ENCODE measurements at places on chromosomes 3 and 15.

DNA sequence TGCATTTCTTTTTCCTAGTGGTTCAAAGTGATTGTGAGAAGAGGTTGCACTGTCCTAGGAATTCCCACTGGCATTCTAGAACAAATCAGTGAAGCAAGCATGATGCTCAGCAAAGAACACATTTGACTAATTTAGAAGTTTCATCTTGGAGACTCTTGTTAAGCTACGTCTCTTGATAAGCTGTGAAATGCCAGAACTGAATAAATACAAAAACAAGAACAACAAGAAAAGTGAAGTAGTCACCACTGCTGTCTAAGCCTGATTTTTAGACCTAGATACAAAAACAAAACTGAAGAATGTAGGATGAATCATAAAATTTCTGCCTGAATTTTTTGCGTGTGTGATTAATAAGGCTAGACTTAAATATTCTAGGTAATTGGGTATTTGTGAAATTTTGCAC is 1162.4 kb downstream of the TUSC7 start:
- DNase-seq: peak; percentile 56

- DNase-seq: no peak
Measured at GRCh38 chr3:182479419-182480336, 313.6 kb upstream of the ATP11B start.

DNA sequence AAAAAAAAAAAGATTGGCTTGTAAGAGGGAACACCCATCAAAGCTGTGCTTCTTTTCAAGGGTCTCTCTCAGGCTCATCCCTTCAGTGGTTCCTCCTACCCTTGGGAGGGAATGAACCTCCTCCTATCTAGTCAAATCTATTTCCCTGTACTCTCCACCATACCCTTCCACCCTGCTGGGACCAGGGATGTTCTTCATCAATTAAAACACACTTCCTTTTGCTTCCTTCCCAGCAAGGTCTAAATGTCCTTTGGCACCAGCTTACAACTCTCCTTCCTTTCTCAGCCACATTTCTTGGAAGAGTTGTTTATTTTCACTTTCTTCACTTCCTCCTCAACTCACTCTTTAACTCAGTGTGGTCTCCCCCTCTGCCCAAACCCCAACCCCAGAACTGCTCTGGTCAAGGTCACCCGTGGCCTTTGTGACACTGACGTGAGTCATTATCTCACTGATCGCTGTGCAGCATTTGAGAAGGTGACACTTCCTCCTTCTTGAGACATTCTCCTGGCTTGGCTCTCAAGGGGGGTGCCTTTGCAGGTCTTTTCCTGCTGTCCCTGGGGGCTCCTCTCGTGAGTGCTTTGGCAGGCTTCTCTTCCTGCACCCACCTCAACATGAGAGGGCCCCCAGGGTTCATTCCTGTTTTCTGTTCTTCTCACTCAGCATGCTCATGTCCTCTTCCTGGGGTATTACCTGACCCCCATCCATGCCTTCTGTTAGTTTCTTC is 210.5 kb upstream of the TLE3 start:
- no peak for DNase-seq

GRCh38 chr15:71437919-71438318 is 322.6 kb downstream of the THSD4 start:
- DNase-seq: no peak

DNA sequence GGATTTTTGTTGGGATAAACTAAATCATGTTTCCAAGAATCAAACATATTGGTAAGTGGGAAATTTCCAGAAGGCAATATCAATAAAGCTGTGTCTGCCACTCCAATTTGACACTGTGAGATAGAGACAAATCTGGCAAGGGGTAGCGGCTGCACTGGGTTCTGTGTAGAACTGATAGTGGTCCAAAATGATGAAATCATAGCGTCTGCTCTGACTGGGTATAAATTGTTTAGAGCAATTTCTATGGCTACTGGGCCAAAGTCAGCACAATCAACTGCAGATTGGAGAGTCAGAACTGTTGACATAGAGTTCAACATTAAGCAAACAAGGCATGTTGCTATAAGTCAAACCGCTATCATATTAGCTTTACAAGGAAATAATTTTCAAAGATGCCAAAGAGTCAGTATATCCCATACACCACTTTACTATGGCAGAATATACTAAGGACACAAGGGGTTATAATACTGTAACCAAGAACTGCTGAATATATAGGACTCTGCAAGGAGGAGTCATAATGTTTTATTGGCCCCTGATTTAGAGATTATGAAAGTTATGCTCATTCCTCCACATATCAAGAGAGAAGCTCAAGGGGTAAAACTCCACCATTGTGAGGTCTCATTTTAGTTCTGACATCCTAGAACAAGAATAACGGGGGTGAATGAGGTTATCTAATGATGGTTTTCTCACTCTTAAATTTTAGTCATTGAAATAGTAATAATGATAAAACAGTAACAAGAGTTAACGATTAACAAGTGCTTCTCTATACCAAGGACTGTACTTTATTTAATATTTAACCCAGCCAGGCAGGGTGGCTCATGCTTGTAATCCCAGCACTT is 309.7 kb upstream of the GADL1 start:
- no peak for DNase-seq

- no peak for DNase-seq
Measured at GRCh38 chr3:17078926-17079465, 194.2 kb downstream of the PLCL2 start.

- DNase-seq: no peak
Measured at GRCh38 chr3:114675104-114675503, 381.3 kb downstream of the TIGIT start.

All from epithelial cell of esophagus (primary cell).